CD14-positive monocyte (primary cell): ENCODE measurements at places on chromosomes 13 and 19. TPM values are rescaled to one million over a fixed set of nuclear protein-coding genes. Genes with fewer than 3 reads are reported as not detected.

Gene FFAR3
- polyA plus RNA-seq: 11.6 and 17.9 TPM in 2 replicates

Gene ADM5
- polyA plus RNA-seq: not detected

Gene MAP4K1
- 32.4 and 41.3 TPM in 2 replicates for polyA plus RNA-seq

Gene RGL3
- polyA plus RNA-seq: not detected

Gene CLEC17A
- 0.62 TPM for polyA plus RNA-seq

Gene ERICH4
- 0.09 TPM in 1 of 2 replicates, not detected in the other for polyA plus RNA-seq

GRCh38 chr13:99585609-99586008 lies 84.3 kb downstream of the TM9SF2 start:
- DNase-seq: no peak
- no peaks in the 10 kb centered on the region for H3K4me1 ChIP-seq
- no peaks in the 10 kb centered on the region for H3K27me3 ChIP-seq
- H3K4me3 ChIP-seq: no peak overlapping the region

- no peaks in the 10 kb centered on the region for H3K27me3 ChIP-seq
- H3K4me1 ChIP-seq: no peaks in the 10 kb centered on the region
- H3K27ac ChIP-seq: no peak overlapping the region
- H3K4me3 ChIP-seq: no peak overlapping the region
Observed at GRCh38 chr13:40052954-40053353, 397.5 kb downstream of the COG6 start.

GRCh38 chr13:73939603-73940002 lies 194.6 kb downstream of the KLF12 start:
- no peak overlapping the region for H3K27ac ChIP-seq
- H3K4me3 ChIP-seq: no peak overlapping the region
- H3K27me3 ChIP-seq: no peaks in the 10 kb centered on the region
- H3K4me1 ChIP-seq: no peaks in the 10 kb centered on the region

DNA sequence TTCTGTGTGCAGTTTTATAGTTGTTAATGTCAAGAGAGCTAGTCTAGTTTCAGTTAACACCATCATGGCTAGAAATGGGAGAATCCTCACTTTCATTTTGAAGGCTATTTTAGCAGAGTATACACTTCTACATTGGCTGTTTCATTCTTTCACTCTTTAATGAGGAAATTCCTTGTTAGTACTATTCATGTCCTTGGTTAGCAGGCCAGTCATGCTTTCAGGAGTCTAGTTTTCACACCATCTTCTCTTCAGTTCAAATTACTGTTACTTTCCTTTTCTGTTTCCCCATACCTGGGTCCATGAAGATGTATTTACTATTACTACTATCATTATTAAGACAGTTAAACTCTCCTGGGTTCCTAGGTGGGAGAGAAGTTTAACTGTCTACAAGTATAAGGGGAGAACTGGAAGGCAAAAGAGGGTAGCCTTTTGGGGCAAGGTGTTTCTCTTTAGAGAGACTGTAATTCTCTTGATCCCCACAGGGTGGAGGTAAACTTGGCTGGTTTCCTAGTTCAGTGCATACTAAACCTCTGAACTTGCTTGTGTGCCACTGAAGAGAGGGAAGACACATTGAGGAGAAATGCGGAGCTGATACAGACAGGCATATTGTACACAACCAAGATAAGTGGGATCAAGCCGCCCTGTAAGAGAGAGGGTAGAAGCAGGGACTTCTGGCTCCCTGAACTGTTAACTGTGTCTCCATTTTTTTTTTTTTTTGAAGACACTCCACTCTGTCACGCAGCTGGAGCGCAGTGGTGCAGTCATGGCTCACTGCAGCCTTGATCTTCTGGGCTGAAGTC lies 41.3 kb upstream of the IGFL4 start:
- H3K27me3 ChIP-seq: peaks cover 52% of the 10 kb centered on the region
- H3K36me3 ChIP-seq: no peaks in the 10 kb centered on the region
- DNase-seq: peak; percentile 1
- no peak overlapping the region for H3K4me3 ChIP-seq

- no peaks in the 10 kb centered on the region for H3K36me3 ChIP-seq
- H3K4me1 ChIP-seq: peaks cover 21% of the 10 kb centered on the region
- no peak for DNase-seq
- H3K27me3 ChIP-seq: no peaks in the 10 kb centered on the region
Observed at GRCh38 chr13:110472904-110473563, 88.5 kb downstream of the RAB20 start.

DNA sequence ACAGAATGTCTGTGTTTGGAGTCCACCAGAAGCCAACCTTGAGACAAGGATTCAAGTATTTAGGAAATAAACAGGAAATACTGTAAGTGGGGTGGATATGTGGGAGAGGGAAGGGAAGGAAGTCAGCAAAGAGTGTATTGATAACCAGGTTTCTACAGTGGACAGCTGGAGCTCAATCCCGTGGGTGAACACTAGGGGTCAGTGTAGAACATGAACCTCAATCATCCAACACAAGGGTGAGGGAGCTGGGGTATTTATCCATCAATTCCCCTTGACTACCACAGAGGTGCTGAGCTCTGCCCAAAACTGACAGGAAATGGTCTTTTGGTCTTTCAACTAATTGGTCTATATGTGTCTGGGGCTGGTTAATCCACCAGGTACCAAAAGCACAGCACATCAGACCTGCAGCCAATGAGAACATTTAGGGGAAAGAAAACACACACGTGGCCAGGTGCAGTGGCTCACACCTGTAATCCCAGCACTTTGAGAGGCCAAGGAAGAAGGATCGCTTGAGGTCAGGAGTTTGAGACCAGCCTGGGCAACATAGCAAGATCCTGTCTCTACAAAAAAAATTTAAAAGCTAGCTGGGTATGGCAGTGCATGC lies 5.6 kb upstream of the SYDE1 start:
- peak; percentile 47 for DNase-seq
- no peak overlapping the region for H3K4me3 ChIP-seq

- no peak overlapping the region for H3K27ac ChIP-seq
- H3K27me3 ChIP-seq: no peaks in the 10 kb centered on the region
- no peak for DNase-seq
- no peaks in the 10 kb centered on the region for H3K4me1 ChIP-seq
Observed at GRCh38 chr13:112042496-112042895, 24.5 kb upstream of the SOX1 start.

- no peak overlapping the region for H3K27ac ChIP-seq
- H3K4me1 ChIP-seq: no peaks in the 10 kb centered on the region
- H3K36me3 ChIP-seq: no peaks in the 10 kb centered on the region
- no peaks in the 10 kb centered on the region for H3K27me3 ChIP-seq
- no peak for DNase-seq
Observed at GRCh38 chr13:68359105-68359504, 1129.0 kb upstream of the PCDH9 start.

DNA sequence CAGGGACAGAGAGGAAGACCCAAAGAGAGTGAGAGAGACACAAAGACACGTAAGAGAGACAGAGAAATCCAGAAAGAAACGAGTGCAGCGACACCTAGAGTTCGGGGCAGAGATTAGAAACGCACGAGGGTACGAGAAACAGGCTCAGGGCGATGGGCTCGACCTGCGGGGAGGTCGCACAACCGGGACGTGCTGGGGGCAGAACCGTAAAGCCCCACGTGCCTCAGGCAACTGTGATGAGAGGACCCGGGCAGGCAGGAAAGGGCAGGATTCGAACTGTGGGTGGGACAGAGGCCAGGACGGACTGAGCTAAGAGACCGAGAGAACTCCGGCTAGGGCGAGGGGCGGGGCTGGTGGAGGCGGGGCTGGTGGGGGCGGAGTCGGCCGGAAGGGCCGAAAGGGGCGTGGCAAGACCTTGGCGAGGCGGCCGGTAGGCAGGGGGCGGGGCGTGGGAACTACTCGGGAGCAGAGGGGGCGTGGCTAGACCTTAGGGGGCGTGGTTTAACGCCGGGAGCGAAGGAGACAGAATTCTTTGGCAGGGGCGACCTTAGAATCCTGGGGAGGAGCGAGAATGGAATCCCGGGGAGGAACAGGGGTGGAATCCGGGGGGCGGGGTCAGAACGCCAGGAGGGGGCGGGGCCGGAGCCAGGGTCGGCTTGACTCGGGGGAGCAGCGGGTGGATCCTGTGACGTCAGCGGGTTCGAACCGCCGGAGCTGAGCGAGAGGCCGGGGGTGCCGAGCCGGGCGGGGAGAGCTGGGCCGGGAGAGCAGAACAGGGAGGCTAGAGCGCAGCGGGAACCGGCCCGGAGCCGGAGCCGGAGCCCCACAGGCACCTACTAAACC lies at the start of gene NECTIN2:
Gene NECTIN2 (plus strand): TSS at position 686 of the 843 bp plus-strand sequence. CDS start 229 bp downstream, outside the sequence.
- H3K36me3 ChIP-seq: no peaks in the 10 kb centered on the region
- H3K27ac ChIP-seq: peak within 1 kb of the TSS; percentile 80

DNA sequence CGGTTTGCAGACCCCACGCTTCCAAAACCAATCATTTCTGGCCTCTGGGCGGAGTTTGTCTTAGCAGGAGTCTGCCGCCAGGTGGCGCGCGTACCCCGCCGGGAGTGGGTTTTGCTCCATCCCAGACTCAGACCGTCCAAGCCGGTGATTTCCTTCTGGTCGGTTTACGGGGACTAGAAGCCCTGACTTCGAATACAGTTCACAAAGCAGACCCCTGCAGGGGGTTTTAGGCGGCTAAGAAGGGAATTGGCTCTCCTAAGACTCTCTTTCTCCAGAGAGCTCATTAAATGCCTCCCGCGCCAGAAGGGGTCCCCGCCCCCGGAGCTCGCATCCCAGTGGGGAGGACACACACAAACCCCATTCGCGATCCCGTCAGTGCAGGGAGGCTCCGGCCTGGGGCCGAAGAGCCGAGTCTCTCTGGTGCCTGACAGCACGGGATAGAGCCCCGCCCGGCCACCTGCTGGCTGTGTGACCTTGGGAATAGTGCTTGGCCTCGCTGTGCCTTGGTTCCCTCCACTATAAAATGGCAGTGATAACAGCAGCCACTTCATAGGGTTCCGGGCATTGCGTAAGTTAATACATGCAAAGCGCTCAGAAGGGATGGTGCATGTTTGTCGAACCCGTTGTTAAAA lies 8.6 kb upstream of the NUP62 start:
- peaks cover 14% of the 10 kb centered on the region for H3K4me1 ChIP-seq
- H3K4me3 ChIP-seq: no peak overlapping the region
- H3K27ac ChIP-seq: no peak overlapping the region
- no peaks in the 10 kb centered on the region for H3K27me3 ChIP-seq
- DNase-seq: peak; percentile 77

GRCh38 chr13:98108341-98108740 lies 34.6 kb upstream of the FARP1 start:
- H3K4me1 ChIP-seq: no peaks in the 10 kb centered on the region
- no peak overlapping the region for H3K27ac ChIP-seq
- H3K36me3 ChIP-seq: no peaks in the 10 kb centered on the region
- H3K4me3 ChIP-seq: no peak overlapping the region
- DNase-seq: no peak

DNA sequence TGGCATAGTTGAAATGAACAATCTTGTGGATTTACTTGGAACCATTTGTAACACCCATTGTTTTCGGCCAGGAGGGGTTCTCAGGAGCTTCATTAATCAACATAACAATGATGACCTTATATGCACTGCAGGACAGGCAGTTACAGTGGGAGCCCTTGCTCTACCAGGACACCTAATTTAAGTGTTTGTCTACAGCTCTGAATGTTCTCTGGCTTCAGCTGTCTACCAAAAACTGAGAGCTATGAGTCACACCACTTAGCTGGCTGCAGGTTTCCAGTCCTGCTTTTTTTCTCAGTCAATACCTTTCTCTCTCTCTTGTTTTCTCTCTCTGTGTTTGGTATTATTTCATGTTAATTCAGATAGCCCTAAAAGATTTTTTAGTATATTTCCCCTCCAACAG lies 105.4 kb upstream of the MBNL2 start:
- H3K27me3 ChIP-seq: peaks cover 40% of the 10 kb centered on the region
- no peaks in the 10 kb centered on the region for H3K36me3 ChIP-seq
- no peak overlapping the region for H3K4me3 ChIP-seq

DNA sequence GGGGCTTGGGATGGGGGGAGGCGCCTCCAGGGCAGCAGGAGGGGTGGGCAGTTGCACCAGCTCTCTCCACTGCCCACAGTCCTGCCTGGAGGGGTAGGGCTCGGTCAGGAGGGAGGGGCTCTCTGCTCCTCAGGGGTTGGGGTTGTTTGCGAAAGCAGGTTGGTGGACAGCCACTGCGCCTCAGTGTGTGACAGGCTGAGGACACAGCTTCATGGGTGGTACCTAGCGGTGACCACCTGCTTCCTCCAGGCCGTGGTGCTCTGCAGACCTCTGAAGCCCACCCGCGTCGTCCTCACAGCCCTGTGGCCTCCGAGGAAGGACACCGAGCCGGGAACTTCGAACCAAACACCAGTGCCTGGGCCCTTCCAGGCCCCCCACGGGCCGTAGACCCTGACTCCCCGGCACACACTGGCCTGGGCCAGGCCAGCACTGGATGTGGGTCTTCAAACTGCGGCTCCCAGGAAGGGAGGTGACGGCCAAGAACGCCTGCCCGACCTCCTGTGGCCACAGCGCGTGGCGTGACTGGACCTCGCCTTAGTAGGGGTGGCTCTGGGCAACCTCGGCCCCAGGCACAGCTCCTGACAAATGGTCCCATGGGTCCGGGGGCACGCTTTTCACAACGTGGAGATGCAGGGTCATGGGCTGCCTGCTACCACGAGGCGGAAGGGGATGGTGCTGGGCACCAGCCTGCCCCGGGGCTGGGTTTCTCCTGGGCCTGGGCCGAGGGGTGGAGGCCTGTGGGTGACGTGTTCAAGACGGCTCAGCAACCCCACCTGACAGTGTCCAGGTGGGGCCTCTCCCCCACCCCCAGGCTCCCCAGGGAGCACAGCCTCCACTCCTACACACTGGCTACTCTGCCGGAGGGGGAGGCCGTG lies 173.2 kb downstream of the KDM4B start:
- peaks cover 21% of the 10 kb centered on the region for H3K4me1 ChIP-seq
- H3K36me3 ChIP-seq: peaks cover 77% of the 10 kb centered on the region
- no peaks in the 10 kb centered on the region for H3K27me3 ChIP-seq
